ENCODE measurements at places on chromosomes 7 and 10.

DNA sequence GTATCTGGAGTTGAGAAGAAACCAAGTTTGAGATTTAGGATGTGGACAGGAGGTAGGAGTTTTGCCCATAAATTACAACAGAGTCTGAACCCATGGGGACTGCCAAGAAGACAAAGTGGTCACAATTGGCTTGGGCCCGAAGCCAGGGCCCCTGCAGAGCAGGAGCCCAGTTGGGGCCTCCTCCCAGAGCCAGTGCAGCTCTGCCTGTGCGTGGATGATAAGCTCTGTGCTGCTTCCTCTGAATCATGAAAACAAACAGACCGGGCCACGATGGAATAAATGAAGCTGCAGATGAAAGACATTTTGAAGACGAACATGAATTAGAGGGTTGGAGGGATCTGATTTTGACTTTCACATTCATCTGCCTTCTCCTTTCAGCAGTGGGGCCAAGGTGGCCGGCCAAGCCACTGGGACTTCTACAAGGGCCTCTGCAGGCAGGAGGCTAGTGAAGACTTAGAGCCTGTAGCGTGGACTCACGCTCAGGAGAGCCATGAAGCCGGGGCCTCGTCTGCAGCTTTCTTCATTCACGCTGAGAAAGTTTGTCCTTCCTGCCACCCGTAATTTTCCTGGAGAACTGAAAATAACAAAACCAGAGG is 156.8 kb upstream of the LYZL1 start:
- no peak for DNase-seq

DNA sequence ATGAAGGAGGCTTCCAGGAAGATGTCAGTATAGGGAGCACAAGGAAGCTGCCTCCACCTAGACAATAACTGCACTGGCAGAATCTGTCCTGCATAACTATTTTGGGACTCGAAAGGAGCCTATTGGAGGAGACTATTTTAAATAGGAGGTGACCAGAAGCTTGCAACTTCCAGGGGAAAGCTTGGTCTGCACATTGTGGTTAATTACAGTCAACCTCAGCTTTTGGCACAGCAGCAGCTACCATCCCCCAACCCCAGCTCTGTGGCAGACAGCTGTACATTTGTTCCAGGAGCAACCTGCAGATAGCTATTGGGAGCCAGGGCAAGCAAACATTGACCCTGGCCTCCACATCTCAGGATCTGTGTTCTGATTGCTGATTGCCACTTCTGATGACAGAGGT is 46.3 kb upstream of the NANOS1 start:
- DNase-seq: no peak

DNA sequence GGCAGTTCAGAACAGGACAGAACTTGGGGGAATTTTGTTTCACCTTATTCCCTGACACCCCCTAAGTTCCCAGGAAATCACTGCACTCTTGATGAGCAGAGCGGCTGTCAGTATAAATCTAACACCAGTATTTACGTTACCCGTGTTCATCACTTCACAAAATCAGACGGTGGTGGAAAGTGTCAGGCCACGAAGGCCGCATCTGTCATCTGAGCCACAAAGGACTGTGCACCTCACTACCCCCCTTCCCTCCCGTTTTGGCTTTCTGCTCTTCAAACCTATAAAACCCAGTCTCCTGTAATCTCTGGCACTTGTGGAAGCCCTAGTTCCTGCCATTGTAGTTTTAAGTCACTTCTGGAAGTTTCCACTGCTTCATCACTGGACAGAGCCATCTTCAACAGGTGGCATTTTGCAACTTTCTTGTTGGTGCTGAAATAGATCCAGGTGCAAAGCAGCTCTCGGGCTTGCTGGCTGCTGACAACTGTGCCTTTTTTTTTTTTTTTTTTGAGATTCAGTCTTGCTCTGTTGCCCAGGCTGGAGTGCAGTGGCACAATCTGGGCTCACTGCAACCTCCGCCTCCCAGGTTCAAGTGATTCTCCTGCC is 9.5 kb downstream of the ZFAND2A start:
- DNase-seq: no peak

GRCh38 chr10:68327889-68328786 is 3.7 kb upstream of the HNRNPH3 start:
- peak; percentile 94 for DNase-seq

All from hippocampal formation (tissue), 2 donors.